ENCODE measurements at places on chromosomes 5 and 9.

DNA sequence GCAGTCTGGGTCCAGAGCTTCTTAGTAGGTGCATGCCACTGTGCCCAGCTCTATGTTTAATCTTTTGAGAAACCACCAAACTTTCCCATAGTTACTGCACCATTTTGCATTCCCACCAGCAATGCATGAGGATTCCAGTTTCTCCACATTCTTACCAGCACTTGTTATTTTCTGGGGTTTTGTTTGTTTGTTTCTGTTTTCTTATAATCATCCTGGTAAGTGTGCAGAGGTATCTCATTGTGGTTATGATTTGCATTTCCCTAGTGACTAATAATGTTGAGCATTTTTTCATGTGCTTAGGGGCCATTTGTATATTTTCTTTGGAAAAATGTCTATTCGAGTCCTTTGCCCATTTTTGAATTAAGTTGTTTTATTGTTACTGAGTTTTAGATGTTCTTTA lies 11.4 kb downstream of the FOXE1 start:
- DNase-seq = no peak

DNA sequence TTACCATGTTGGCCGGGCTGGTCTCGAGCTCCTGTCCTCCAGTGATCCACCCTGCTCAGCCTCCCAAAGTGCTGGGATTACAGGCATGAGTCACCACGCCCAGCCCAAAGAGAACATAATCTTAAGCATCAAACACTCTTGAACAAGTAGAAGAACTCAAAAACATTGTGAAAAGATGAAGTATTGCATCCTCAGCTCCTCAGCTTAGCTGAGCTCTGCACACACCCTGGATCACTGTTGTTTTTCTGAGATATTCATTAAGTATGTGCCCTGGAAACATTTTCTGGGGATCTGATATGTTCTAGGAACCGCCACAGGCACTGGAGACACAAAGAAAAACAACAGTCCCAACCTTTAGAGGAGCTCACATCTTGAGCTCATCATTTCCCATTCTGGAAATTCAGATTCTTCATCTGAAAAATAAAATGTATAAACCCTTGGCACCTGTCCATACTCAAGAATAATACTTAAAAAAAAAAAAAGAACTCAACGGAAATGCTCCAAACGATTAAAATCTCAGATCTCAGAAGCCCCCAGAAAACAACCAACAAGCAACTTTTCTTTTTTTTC lies 62.2 kb upstream of the ZNF462 start:
- no peak for DNase-seq

DNA sequence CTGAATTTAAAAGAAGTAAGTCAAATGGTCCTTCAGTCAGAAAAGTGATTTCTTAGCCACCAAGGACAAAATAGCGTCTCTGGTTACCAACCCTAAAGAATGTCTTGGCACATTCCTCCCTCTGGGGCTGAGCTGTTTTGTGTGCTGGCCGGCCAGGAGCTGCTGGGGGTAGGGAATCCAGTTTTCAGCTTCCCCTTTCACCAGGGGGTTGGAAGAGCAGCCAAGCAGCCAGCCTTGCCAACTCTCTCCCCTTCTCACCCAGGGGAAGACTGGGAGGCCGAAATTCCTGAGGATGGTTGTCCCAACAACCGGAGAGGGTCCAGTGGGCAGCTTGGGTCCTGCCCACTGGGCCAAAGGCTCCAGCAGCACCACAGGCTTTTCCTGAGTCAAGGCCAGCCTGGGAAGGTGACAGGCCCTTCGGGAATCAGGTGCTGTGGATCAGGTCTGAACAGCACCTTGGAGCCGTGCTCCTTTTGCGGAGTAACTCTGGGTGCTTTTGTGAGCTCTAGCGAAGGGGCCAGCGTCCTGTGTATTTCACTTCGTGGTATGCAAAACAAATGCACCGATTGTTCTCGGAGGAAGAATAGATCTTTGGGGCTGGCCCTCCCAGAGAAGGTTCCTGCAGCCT lies 4.2 kb downstream of the WWC1 start:
- no peak for DNase-seq

- no peak for DNase-seq
Observed at GRCh38 chr5:29131285-29131684, 2062.2 kb upstream of the CDH6 start.

DNA sequence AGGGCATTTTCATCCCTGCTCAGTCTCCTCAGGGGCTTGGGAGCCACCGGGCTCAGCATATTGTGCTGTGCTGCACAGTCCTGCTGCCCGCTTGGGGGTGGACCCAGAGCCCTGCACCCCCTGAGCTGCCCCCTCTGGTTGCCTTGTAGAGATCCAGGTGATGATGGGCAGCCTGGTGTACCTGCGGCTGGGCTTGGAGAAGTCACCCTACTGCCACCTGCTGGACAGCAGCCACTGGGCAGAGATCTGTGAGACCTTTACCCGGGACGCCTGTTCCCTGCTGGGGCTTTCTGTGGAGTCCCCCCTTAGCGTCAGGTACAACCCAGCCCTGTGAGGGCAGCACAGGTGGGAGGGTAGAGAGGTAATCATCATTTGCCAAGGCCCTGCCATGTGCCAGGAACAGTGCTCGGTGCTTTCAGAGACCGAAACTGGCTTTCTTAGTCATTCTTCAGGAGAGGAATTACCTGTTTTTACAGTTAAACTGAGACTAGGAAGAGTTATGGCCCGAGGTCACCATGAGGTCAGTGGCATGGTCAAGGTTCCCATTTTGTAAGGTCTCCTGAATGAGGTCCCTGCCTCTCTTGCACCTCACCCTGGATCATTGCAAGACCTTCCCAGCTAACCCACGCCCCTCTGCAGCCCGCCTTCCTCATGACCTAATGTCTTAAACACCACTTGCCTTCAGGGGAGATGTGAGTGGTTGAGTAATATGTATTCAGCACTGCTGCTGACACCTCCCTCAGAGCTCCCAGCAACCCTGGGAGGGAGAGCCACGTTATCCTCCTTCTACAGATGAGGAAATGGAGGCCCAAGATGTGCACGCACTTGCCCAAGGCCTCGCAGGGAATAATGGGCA lies 7.5 kb downstream of the NHP2 start:
- DNase-seq = peak; percentile 58

DNA sequence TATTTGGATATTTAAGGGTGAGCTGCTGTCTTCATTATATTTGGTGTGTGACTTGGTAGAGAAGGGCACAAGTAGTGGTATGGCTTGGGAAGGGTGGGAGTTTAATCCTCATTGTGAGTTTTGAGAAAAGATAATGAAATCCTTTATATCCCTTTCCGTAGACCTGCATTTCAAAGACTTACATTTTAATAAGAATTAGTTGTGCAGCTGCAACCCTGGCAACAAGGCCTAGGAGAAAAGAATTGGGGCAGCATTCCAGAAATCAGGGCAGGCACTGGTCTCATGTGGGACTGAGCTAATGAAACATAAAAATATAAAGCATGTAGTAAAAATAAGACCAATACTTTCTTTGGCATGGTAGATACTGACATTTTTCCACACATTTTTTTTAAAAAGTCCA lies 60.5 kb downstream of the CDC42SE2 start:
- no peak for DNase-seq

- no peak for DNase-seq
Observed at GRCh38 chr5:158349987-158350386, 491.0 kb upstream of the CLINT1 start.

DNA sequence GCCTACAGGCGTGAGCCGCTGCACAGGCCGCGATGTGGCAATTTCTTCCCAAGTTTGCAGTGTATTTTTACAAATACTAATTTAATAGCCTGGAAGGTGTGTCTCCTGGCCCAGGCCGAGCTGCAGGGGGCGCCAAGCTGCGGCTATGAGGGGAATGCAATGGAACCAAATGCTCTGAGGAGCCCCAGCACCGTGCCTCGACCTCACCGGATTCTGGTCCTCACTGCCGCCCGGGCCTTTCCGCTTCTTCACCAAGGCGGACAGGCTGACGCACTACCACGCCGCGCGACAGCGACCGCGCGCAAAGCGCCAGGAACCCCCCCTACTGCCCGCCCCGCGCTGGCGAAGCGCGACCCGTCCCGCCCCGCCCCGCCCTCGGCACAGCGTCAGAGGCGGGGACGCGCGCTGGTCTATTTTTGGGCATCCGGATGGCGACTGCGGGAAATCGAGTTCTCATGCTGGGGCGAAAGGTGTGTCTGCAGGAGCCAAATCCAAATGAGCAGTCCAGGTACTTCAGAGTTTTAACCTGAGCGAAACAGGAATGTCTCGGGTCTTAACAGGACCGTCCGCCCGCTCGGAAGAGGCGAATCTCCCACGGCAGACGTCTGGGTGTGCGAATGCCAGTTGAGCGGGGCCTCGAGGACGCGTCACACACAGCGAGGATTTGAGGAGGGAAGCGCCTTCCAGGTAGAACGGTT lies 31.7 kb upstream of the PRXL2C start:
- DNase-seq = peak; percentile 4

DNA sequence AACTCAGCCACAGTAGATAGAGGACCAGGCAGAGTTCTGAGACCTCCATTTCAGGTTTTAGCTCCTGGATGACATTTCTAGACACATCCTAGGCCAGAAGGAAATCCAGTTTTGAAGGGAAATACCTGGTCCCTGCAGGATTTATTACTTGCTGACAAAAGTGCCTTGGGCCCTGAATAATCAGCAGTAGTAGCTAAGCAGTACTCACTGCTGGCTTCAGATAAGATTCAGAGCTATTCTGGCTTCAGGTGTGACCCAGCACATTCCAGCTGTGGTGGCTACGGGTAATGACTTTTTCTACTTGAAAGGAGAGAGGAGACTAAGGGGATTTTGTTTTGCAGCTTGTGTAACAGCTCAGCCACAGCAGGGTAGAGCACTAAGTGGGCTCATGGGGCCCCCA lies 34.0 kb downstream of the NDUFAF2 start:
- DNase-seq = no peak

GRCh38 chr9:90365666-90366065 lies 277.0 kb downstream of the DIRAS2 start:
- DNase-seq = no peak

Measured in GM18507 (cell line).